ENCODE measurements at places on chromosomes 6 and 20.

DNA sequence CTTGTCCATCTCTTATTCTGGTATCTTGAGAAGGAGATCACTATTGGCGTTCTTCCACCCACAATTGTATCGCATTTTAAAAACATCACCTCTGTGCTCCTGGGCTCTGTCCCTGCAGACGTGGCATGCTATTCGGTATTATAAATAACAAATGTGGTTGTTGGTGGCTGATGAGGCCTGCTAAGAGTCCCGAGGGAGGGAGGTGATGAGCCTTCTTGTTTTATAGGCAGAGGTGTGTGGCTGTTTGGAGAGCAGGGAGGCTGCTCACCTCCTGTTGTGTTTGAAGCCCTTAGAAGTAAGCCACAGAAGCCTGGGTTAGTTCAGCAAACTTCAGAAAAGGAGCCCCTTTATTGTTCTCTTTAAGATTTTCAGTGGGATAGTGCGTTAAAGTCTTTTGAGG lies 15.6 kb downstream of the MANBAL start:
- DNase-seq = no peak

GRCh38 chr6:135226537-135226936 lies 45.4 kb downstream of the MYB start:
- no peak for DNase-seq

DNA sequence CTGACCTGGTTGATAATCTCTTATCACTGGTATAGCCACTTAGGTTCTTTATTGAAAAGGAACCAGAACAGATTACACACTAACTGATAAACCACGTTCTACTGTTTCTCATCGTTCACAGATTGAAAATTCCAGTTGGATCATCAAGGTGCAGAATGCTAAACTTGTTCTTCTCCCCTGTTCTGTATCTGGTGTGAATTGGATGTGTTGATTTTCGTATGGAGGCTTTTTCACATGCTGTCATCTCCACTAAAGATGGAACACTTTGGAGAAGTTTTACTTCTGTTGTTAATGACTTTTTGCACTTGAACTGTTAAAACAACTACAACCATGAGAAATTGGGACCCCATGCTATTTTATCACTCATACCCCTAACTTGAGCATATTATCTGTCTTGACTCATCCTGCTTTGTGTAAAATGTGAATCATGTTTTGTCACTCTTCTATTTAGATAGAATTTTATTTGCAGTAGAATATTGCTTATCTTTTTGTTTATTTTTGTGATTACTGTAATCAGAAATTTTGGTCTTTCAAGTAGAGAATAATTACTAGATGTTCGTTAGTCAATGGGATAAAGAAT lies 17.5 kb downstream of the VAPB start:
- no peak for DNase-seq

DNA sequence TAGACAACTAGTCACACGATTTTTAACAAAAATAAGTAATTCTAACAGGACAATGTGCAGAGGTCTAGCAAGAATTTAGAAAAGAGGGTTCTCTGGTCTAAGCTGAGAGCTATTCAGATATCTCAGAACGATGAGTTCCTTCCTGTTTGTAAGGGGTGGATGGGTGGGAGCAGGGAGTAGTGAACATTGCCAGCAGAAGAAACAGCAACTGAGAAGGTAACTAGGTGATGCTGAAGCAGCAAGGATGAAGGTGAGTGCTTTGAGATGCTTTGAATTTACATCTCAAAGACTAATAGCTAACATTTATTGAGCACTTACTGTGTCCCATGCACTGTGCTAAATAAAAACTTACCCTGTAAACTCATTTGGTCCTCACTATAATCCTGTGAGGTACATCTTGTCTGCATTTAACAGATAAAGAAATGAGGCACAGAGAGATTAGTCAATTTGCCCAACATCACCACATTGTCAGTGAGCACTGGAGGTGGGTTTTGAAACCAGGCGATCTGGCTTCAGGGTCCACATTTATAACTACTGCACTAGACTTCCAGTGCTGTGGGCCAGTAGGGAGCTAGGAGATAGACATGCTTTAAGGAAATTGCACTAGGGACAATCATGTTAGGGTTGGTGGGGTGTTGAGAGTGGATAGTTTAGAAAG lies 15.7 kb downstream of the BRD2 start:
- DNase-seq = no peak

DNA sequence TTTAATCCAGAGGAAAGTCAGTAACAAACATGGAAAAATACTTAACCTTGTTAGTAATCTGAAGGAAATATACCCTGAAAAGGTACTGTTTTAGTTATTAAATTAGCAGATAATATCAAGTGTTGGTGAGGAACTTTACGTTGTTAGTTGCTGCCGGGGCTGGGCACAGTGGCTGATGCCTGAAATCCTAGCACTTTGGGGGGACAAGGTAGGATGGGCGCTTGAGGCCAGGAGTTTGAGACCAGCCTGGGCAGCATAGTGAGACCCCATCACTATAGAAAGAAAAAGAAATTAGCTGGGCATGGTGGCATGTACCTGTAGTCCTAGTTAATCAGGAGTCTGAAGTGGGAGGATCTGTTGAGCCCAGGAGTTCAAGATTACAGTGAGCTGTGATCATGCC lies 72.7 kb upstream of the DYNLRB1 start:
- no peak for DNase-seq

GRCh38 chr6:157652601-157653363 lies 170.3 kb upstream of the SNX9 start:
- DNase-seq = no peak
